A549 (cell line): ENCODE measurements at places on chromosomes 16 and 17. TPM values are rescaled to one million over a fixed set of nuclear protein-coding genes. Genes with fewer than 3 reads are reported as not detected.

- DNase-seq = no peak
Measured at GRCh38 chr17:10803350-10803749, 549 bp downstream of the TMEM238L start.

- no peak for DNase-seq
Measured at GRCh38 chr16:52676959-52677358, 130.0 kb upstream of the TOX3 start.

DNA sequence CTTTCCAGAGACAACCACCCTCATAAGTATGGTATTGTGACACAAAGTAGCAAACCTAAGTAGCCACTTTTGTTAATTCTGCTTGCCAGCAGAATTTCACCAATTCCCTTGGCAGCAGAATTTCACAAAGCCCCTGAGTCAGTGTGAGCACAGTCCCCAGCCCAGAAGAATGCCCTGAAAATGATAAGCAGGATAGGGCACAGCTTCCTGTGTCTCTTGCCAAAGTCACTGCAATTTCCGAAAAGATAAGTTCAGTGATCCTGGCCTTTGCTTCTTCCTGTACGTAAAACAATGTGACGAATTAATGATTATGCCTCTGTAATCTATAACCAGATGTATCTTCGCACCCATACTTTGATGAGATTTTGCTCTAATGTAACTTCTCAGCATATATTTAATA, 16.0 kb upstream of the WIPF2 start:
- no peak for DNase-seq

GRCh38 chr16:12419987-12420386, 383.7 kb downstream of the CPPED1 start:
- no peak for DNase-seq

GRCh38 chr16:86517033-86517432, 6.7 kb downstream of the FOXF1 start:
- no peak for DNase-seq

GRCh38 chr16:3575491-3575890, 1.7 kb downstream of the NLRC3 start:
- DNase-seq = no peak

GRCh38 chr17:31248986-31249834, 47.8 kb downstream of the OMG start:
- no peak for DNase-seq

DNA sequence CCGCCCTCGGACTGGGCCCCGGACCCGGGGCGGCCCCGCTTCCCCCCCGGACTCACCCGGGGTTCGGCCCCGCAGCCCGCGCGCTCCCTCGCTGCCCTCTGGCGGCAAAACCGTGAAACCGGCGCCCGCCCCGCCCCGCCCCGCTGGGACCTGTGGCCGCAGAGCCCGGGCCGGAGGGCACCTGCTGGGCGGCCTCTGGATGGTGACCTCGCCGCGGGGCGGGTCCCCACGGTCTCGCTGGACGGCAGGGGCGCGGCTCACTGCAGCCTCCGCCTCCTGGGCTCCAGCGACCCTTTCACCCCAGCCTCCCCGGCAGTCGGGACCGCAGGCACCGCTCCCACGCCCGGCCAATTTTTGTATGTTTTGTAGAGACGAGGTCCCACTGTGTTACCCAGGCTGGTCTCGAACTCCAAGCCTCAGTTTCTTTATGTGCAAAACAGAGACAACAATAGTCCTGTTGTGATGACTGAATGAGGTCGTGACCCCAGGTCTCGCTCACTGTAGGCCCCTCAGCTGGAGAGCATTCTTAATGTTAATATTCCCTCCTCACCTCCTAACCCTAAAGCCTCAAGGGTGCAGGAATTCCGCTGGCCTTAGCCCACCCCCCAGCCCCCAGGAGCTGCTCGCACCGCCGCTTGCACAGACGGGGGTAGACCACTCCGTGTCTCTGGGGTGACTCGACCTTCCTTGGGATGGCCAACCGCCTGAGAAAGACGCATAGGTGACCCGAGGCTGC, 33.7 kb upstream of the RPH3AL start:
- peak; percentile 96 for DNase-seq

GLTPD2 gene
- not detected in 3 replicates for polyA plus RNA-seq

- peak; percentile 36 for DNase-seq
Measured at GRCh38 chr16:73172241-73172972, 124.5 kb upstream of the ZFHX3 start.

DNA sequence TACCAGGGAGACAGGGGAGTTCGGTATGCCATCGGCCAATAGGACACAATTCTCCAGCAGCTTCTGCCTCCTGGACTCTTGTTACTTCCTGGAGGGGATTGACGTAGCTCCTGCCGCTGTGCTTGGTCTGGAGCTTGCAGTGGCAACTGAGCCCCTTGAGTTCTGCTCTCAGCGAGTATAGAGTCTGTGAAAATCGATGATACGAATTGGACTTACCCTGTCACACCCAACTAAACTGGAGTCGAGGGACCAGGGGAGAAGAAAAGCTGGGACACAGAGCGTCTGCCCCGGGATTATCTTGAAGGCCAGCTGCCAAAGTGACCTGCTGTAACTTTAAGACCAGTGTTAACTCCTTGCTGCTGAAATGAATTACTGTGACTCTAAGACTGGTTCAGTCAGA, 22.2 kb downstream of the SEC14L1 start:
- DNase-seq = no peak

- DNase-seq = no peak
Measured at GRCh38 chr17:82234211-82235055, 5.6 kb downstream of the SLC16A3 start.

DNA sequence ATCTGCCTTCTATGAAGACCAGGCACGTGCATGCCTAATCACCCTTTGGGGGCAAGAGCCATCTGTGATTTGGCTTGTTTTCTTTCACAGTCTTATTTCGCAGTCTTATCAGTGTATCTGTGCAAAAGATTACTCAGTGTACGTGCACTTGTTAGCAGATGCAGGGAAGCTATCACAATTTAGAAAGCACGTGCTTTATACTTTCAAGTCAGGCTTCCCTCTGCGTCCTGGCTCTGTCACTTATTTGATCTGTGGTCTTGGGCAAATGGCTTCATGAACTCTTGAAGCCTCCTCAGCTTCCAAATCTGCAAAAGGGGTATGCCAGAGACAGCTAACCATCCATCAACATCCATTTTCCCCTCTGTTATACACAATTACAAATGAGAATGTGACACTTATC, 246.4 kb downstream of the XYLT1 start:
- no peak for DNase-seq

DNA sequence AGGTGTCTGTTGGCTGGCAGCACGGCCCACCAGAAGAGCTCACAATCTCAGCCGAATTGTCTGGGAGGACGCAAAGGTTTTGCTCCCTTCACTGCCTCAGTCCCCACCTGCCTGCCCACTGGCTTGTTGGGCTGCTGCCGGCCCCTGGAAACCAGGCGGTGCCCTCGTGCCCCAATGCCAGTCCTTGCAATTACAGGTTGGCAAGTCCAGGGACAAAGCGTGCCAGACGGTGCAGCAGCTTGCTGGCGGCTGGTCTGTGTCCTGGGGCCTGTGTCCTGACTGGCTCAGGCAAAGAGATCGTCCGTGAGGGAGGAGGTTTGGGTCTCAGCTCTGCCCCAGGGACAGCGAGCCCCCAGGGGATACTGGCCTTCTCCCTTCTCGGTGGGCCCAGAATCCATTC, 24.6 kb upstream of the SPNS2 start:
- DNase-seq = no peak

TBC1D28 gene
- not detected in 3 replicates for polyA plus RNA-seq
